Naive thymus-derived CD8-positive, alpha-beta T cell (primary cell): ENCODE measurements at places on chromosomes 6 and 20. TPM values are rescaled to one million over a fixed set of nuclear protein-coding genes. Genes with fewer than 3 reads are reported as not detected.
A peak's percentile ranks its signal among the peaks of the same experiment; 100 is the strongest.

Gene GJA1
- not detected for total RNA-seq

Gene HLA-DMA
- total RNA-seq, result 38.7 TPM

Gene BEND6
- total RNA-seq, result not detected

Gene MOXD1
- 0.22 TPM for total RNA-seq

DNA sequence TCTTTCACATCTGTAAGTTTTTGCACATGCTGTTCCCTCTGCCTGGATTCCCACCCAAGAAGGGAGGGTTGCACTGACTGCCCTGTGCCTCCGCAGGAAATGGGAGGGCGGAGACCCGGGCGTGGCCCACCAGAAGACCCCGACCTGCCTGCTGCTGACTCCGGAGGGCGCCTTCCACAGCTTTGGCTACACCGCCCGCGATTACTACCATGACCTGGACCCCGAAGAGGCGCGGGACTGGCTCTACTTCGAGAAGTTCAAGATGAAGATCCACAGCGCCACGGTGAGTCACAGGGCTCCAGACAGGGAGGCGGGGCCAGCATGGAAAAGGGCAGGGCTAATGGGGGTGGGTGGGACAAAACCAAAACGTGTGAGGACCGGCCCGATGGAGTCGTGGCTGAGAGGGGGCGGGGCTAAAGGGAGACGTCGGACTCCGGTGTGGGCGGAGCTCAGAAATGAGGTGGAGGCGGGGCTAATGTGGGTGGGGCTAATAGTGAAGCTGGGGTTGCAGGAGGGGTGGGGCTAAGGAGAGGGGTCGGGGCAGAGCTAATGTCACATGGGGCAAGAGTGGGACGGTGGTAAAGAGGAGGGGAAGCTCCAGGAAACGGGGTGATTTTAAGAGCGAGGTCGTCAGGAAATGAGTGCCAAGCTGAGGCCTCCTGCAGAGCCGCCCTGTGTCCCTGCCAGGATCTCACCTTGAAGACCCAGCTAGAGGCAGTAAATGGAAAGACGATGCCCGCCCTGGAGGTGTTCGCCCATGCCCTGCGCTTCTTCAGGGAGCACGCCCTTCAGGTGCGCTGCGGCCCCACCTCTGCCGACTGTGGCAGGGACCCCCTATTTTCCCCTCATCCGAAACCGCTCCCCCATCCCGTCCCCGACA is 12.6 kb downstream of the HSPA12B start:
- peak; percentile 68 for DNase-seq

DNA sequence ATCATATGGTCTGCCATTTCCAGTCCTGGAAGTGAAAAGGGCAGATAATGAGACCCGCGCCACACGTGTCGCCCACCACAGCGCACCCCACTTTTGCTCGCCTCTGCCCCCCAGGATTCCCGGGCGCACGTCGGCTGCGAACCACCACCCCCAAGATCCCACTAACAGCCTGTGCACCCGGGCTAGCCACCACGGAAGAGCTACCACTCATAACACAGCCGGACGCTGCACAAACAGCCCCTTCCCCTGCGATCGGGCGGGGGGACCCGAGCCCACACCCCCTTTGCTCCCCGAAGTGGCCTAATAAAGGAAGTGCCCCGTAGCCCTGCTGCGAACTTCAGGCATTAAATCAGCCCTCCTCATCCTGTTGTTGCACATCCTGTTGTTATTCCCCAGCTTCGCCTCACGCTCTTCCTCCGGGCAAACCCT is 506 bp downstream of the CITED2 start:
- no peak for DNase-seq
